ENCODE measurements at places on chromosomes 5 and 9.

DNA sequence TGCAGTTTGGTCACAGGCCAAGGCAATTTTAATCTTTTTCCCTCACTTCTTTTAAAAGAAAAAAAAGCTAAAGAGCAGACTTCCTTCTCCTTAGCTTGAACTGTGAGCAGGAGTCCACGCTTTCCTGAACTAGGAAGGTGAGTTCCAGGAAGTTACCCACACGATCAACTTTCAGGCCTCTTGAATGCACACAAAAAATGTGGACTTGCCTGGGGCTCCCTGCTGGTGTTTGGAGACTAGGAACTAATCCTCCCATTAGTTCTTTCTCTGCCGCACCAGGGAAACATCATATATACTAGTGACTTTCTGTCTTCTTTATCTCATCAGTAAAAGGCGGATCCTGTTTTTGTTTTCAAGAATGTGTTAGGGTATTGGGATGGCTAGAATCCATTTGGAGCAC lies 240.0 kb downstream of the GOLPH3 start:
- no peak for DNase-seq

DNA sequence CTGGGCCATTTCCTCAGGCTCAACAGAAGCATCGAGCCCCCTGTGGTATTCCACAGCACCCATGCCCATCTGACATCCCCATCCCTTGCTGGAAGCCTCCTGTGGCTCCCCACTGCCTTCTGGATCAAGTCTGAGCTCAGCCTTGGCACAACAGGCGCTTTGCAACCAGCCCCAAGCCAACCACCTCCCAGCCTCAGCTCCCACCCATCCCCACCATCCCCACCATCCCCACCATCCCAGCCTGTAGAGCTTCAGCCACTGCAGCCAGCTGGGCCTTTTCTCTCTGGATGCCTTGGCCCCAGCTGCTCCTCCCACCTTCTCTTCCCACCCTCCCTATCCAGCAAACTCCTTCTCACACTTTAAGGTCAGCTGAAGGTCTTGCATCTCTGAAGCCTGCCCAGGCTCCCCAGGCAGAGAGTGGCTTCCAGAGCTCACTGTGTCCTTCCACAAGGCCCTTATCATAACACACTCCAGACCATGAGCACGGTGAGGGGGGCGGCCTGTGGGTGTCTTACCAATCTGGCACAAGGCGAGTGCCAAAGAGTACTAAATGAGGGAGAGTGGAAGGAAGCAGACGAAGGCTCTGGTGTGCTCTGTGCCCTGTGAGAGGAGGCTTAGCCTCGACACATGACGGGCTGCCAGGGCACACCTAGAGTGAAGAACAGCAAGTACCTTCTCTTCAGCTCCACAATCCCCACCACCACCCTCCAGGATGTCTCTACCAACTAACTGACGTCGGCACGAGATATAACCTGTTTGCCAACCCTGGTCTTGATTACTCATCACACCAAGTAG lies 6.5 kb downstream of the HIGD2A start:
- no peak for DNase-seq

GRCh38 chr9:99118782-99119466 lies 14.0 kb downstream of the TGFBR1 start:
- no peak for DNase-seq

- no peak for DNase-seq
Measured at GRCh38 chr9:35711501-35712428, 20.2 kb downstream of the TLN1 start.

- DNase-seq: no peak
Measured at GRCh38 chr9:75455444-75455921, 367.2 kb downstream of the OSTF1 start.

GRCh38 chr9:89311346-89312221 lies 589 bp downstream of the CKS2 start:
- DNase-seq: no peak

DNA sequence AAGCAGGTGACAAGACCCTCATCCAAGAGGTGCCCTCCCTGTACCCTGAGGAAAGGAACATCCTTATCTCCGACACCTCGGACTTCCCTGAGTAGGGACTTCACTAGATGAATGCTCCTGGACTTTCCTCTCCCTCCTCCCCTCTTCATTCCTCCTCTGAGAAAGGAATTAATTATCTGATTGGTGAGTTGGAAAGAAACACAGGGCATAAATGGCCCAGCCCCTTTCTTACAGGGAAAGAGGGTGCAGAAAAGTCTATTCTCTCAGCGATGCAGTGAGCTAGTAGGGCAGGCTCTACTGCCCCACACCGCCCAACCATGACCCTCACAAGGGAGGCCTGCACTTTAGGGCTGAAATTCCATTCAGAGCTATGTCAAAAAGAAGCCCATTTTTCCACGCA lies 87.5 kb downstream of the TTC39B start:
- no peak for DNase-seq

- DNase-seq: peak; percentile 95
Measured at GRCh38 chr5:143355710-143356109, 47.8 kb downstream of the NR3C1 start.

DNA sequence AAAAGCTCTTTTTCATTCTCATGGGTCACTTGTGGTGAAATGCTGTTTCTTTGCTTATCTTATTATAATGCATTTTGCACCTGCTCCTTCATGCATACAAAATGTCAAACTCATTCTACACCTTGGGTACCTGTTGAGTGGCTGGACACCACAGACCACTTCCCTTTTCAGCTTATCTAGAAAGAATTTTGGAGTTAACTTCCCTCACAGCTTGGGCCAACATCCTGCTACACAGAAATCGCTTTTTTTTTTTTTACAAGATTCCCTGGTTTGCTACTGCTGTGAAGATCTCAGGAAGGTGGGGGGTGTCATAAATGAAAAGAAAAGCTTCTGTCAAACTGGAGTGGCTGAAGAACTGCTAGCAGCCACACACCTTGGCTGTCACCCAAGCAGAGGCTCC lies 2.6 kb downstream of the REXO4 start:
- no peak for DNase-seq

DNA sequence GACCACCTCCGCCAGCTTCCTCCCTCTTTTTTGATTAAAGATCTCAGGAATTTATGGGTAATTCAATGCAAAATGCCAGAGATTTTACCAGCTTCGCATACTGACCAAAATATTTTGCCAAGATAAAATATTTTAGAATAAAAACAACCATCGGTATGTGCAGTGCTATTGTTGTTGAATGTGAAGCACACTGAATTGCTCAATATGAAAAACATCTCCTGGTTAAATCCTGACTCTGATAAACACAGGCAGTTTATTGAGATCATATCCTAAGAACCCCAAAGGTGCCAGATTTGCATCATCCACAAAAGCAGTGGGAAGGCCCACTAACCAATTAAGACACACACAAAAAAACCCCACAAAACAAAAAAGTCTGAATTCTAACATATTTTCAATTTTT lies 202.4 kb downstream of the GLIS3 start:
- DNase-seq: no peak

DNA sequence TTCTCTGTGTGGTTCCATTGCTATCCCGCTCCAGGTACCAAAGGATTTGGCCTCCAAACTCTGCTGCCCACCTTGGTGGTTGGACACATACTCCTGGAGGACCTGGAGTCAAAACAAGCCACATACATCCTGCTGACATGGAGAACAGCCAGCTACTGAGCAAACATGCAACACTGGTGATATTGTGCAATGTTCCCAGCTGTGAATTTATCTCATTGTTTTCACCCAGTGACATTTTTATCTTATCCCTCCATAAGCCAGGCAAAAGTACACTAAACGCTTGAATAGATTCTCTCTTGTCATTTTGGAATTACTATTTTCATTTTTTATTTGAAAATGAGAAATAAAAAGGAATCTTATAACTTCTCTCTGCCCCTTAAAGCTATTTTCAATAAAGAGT lies 11.1 kb upstream of the CTSL start:
- no peak for DNase-seq

DNA sequence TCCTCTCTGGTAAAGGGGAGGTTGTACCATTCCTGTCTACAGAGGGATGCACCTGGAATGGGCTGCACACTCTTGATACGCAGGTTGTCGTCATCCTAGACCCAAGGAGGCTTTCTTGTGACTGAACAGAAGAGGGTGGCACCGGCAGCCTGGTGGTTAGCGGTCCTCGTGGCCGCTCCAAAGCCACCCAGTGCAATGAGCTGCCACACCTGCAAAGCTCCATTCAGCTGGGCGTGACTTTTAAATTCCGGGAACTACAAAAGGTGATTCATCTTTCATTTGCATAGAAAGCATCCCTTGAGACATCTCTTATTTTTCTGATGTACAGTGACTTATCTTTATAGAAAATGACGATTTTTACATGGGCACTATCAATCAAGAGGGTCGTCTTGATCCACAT lies 286.1 kb upstream of the IRX1 start:
- DNase-seq: no peak

DNA sequence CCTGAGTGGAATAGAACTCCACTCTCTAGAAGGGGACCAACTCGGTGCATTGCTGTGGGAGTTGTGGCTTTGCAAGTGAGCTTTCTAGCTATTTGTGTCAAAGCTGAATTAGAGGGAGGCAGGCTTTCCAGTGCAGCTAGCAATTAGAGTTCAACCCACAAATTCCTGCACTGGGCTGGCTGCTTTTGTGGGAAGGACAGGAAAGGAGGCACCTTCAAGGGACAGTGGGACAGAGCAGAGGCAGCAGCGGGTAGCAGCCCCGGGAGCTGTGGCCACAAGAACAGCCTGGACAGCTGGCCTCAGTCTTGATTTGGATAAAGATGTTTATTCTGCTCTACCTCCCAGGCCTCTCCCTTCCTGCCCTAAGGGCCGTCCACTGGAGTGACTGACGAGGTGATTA lies 83.7 kb upstream of the SLIT3 start:
- no peak for DNase-seq

DNA sequence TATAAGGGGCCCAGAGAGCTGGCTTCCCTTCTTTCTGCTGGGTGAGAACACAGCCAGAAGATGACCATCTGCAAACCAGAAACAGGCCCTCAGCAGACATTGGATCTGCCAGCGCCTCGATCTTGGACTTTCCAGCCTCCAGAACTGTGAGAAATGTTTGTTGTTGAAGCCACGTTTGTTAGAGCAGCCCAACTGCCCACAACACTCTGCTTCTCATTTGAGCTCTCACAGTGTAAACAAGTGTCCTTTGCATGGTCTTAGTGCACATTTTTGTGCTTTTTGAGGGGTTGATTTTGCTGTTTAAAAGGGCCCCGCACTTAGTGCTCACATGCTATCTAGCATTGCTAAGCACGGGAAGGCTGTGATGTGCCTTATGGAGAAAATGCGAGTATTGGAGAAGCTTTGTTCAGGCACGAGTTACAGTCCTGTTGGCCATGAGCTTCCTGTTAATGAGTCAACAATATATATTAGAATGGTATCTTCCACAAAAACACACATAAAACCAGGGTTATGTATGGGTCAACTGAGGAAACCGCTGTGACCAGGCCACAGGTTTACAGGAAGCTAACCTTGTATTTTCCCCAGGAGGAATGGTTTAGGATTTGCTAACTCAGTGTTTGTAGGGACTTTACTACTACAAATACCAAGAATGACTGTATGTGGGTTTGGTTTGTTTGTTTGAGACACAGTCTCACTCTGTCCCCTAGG lies 11.9 kb downstream of the CMBL start:
- DNase-seq: peak; percentile 32

- no peak for DNase-seq
Measured at GRCh38 chr9:128431207-128431606, 10.6 kb downstream of the CERCAM start.

GRCh38 chr5:57754616-57755015 lies 272.0 kb upstream of the ACTBL2 start:
- DNase-seq: no peak

DNA sequence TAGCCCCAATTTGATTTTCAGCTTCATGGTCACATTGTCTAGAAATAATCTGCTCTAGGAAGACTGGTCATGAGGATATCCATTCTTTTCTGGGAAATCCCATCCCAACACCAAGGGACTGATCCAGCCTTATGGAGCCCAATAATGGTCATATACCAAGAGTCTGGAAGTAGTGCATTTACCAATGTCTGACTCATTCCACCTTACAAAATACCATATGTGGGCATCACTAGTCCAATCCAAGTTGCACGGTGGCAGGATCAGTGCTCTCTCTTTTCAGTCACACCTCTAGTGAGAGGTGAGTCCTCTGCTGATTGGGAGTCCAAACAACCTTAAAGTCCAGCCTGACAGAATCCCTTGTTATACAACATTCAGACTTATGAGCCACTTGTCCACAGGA lies 73.7 kb downstream of the FEM1C start:
- no peak for DNase-seq

DNA sequence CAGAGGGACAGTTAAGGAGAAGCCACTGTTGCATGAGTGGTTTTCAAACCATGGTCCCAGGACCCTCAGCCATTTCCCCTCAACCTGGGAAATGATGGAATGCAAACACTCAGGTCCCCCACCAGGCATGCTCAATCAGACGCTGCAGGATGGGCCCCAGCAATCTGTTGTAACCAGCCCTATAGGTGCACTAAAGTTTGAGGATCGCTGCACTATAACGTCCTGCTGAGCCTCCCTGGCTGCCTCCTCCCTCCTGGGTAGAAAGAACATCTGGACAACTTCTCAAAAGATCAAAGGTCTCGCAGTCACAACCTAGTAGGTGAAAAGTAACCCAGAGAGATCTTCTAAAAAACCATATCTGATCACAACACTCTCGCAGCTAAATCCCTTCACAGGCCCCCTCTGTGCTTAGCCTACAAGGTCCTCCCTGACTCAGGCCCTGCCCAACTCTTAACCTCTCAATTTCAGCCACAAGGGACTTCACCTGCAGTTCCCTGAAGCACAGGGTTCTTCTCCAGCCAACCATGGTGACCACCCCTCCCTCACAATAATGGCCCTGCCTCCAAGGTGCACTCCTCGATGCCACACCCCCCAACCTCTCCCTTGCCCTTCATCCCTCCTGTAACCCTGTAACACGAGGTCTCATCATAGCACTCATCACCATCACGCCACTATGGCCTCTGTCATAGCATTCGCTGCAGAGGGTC lies 3.5 kb downstream of the SHB start:
- no peak for DNase-seq

DNA sequence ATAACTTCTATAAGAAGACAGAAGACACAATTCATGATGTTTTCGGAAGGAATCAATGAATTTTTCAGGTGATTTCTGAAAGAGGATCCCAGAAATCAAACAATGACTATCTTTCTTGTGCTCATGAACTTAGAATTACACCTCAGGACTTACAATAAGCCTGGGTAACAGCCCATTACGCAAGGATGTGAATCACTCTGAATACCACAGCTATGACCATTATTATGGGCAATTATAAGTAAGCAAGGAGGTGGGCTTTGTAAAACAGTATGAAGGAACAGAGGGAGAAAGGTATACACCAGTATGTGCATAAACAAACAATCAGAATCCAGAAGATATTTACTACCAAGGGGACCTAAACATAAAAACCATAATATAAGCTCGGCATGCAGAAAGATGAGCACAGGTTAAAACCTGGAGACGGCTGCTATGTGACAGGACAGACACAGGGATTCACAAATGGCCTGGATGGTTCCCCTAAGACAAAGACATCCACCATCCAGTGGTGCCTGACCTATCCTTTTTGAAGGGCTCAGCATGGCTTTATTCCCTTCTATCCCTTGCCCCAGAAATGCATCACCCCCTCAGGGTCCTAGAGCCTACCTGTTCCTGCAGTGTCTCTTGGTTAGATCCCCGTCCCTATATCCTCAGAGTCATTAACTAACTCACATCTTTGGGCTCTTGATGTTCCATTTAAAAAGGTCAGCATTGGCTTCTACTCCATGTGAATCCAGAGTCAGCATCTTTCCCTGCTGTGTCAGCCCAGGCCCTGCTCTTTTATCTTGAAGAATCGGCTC lies 21.8 kb upstream of the PPP2CA start:
- DNase-seq: peak; percentile 67

- DNase-seq: no peak
Measured at GRCh38 chr5:19018822-19019221, 969.2 kb downstream of the CDH18 start.

Data from kidney capillary endothelial cell (primary cell).